Occipital lobe (tissue), 3 donors: ENCODE measurements at places on chromosomes 11 and 22.

DNA sequence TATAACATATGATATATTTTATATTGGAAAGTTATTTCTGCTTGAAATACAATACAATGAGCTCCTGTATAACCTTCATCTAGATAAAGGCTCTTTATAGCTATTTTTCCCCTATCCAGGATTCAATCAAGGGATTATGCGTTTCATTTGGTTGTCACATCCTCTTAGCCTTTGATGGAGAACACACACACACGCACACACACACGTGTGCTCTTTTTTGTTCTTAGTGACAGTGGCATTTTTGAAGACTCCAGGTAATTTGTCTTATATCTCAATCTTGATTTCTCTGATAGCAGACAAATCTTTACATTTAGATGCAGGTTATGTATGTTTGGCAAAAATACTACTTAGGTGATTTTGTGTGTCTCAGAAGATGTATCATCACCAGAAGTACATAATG is 144.2 kb upstream of the CEP126 start:
- DNase-seq: no peak

DNA sequence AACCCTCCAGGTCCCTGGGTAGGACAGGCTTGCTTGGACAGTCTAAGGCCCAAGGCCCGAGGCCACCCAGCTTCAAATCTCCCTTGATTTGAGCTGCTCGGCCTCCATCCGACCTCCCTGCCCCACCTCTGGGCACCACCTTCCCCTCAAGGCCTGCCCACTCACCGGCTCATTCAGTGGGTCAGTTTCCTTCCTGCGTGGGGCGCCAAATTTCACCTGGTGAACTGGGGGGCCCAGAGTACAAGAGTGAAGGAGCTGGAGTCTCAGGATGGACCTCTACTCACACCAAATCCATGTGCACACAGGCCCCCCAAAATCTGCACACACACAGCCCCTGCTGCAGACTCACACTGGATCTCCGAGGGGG is 3.8 kb downstream of the MAP4K2 start:
- DNase-seq: no peak

- DNase-seq: no peak
Observed at GRCh38 chr11:19394525-19395016, 153.8 kb upstream of the E2F8 start.

GRCh38 chr11:3685923-3686322 is 14.7 kb upstream of the CHRNA10 start:
- DNase-seq: no peak

- DNase-seq: no peak
Observed at GRCh38 chr11:115958089-115959000, 454.1 kb upstream of the CADM1 start.

GRCh38 chr11:120244476-120245365 is 4.8 kb downstream of the POU2F3 start:
- DNase-seq: no peak

GRCh38 chr11:123451183-123451781 is 21.2 kb downstream of the GRAMD1B start:
- no peak for DNase-seq

DNA sequence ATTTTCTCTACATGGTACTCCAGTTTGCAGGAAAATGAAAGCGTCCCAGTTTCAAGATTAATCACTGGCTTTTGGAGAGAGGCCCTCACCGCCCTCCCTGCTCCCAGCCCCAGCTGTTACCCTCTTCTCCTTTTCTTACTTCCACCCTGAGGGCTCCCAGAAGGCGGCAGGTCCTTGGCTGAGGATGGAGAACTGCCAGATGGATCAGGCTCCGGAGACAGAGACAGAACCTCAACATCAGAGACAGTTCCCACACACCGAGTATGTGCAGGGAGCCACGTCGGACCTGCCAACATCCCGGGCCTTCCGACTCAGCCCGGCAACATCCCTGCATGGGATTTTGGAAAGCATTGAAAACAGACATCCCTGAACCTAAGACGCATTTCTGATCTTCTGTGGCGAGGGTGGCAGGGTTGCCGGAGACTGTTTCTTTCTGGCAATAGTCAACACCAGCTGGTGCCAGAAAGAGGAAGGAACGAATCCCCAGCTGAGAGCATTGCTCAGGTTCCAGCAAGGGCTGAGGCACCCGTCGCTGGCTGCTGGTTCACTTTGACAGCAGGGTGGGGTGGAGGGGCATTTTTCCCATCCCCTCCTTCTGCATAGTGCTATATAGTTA is 467.1 kb downstream of the MIAT start:
- peak; percentile 31 for DNase-seq

- DNase-seq: no peak
Observed at GRCh38 chr11:58770627-58771457, 39.1 kb upstream of the GLYAT start.

DNA sequence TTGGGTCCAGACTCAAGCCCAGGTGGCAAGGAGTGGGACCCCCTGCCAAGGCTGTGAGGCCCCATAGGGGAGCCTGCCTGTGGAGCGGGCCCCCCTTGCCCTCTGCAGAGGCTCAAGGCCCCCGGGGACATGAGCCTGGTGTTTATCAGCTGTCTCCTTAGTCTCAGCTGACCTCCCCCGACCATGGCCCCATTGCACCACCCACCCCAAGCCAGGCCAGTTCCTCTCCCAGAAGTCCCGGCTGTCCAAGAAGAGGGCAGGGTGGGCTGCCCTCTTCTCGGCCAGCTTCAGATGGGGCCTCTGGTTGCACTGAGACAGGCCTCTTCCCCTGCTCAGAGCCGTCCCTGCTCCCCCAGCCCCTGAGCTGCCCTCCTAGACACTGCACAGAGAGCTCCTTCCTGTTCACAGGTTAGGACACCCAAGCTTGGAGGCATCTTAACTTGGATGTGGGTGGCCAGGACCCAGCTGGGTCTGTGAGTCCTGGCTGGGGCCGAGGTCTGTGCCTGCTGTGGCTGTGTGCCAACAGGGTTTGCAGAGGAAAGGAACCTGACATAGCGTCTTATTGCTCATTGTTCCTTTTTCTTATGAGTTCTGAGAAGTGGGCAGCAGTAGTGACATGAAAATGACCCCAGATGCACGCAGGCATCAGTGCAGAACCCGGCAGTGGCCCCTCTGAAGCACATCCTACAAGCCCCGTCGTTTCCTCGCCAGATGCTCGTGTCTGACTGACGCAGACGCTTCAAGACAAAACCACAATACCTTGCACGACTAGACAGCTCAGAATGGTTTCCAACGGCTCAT is 5.4 kb downstream of the TRABD start:
- DNase-seq: no peak

GRCh38 chr11:45094958-45095690 is 51.3 kb upstream of the PRDM11 start:
- DNase-seq: no peak

DNA sequence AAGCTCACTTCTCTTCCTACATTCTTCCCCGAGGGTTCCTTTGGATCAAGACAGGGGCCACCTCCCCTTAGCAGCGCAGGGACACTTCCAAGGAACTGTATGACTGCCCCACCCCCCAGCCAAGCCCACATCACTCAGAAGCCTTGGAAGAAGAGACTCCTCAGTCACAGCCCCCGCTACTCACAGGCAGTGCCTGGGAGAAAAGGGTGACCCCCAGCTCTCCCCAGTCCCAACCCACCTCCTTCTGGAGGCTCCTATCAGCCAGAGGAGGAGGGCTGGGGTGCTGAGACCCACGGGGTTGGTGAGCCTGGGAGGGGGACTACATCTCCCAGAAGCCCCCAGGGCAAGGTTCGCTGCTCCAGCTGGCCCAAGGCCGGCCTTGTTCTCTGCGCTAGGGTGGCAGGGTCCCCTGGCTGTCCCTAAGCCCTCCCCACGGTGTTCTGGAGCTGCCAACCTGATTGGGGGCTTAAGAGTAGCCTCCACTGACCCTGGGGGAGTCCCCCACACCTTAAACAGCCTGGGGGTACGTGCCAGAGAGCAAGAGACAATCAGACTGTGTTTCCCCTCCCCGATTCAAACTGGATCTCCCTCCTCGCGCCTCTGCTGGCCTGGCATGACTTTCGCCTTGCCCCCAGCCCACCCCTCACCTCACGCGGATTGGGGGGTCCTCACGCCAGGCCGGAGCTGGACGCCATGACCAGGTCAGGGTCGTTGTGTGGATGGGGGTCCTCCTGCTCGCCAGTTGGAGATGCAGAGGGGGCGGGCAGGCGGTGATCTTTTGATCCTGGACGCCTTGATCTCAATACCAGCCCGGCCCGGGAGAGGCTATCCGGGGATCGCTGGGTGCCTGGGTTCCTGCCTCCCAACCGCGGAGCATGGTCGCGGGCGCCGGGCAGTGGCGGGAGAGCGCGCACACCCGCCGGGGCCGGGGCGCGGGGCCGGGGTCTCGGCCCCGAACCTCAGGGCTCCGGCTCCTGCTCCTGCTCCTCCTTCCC is 838 bp downstream of the BCL9L start:
- no peak for DNase-seq

DNA sequence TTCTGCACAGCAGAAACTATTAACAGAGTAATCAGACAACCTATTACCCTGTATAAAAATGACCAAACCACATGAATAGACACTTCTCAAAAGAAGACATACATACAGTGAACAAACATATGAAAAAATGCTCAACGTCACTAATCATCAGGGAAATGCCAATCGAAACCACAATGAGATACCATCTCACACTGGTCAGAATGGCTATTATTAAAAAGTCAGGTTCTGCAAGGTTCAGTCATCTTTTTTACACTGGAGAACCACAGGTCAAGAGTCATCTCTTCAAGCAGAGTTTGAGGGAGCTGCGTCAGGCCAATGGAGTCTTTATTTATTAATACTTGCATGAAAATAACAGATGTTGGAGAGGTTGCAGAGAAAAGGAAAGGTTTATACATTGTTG is 40.4 kb downstream of the RCN1 start:
- DNase-seq: no peak

DNA sequence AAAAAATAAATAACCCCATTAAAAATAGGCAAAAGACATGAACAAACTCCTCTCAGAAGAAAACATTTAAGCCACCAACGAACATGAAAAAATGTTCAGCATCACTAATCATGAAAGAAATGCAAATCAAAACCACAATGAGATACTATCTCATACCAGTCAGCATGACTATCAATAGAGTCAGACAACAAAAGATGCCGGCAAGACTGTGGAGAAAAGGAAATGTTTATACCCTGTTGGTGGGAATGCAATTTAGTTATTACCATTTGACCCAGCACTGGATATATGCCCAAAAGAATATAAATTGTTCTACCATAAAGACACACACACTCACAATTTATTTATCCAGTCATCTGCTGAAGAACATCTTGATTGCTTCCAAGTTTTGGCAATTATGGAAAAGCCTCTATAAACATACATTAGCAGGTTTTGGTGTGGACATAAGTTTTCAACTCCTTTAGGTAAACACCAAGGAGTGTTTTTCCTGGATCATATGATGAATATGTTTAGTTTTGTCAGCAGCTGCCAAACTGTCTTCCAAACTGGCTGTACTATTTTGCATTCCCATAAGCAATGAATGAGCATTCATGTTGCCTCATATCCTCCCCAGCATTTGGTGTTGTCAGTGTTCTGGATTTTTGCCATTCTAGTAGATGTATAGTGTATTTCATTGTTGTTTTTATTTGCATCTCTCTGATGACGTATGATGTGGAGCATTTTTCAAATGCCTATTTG is 28.0 kb downstream of the OR8D1 start:
- no peak for DNase-seq

- DNase-seq: no peak
Observed at GRCh38 chr11:94762995-94763394, 5.2 kb upstream of the AMOTL1 start.

- DNase-seq: no peak
Observed at GRCh38 chr11:21430537-21430936, 761.2 kb downstream of the NELL1 start.

DNA sequence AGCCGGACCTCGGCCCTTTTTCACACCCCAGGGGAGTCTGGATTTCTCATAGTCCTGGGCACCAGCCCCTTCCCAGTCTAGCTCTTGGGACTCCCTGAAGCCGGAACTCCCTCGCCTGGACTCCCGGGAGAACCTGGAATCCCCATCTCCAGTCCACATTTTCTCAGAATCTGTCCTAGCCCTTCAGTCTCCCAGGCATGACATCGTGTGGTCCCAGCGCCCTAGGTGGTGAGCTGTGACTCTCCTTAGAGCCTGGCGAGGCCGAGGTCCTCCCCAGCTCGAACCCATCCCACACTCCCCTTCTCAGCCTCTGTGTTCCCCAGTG is 673 bp upstream of the DUSP18 start:
- DNase-seq: no peak

GRCh38 chr22:46045459-46046298 is 68.7 kb upstream of the WNT7B start:
- no peak for DNase-seq

DNA sequence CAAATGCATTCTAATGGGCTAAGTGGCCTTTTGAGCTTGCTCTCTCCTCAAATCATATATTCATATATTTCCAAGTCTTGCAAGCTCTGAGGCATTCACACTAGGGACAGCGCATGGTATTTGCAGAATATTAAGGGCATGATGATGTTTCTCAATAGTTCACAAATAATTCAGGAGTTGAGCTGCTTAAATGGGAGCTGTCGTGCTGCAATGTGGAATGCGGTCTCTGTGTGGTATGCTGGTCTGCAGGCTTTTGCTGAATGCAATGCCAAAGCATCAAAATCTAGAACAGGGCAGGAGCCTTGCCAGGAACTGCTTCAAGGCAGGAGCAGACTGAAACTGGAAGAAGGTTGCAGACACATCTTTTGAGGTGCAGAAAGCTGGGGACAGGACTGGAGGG is 1060.0 kb downstream of the TBC1D22A start:
- no peak for DNase-seq

- DNase-seq: no peak
Observed at GRCh38 chr11:68275721-68276507, 4.1 kb upstream of the C11orf24 start.

- DNase-seq: no peak
Observed at GRCh38 chr22:20238536-20238900, 29.6 kb downstream of the RTN4R start.

- no peak for DNase-seq
Observed at GRCh38 chr11:93922830-93923229, 72.4 kb upstream of the VSTM5 start.

- no peak for DNase-seq
Observed at GRCh38 chr11:1084561-1085439, 10.1 kb downstream of the MUC2 start.

DNA sequence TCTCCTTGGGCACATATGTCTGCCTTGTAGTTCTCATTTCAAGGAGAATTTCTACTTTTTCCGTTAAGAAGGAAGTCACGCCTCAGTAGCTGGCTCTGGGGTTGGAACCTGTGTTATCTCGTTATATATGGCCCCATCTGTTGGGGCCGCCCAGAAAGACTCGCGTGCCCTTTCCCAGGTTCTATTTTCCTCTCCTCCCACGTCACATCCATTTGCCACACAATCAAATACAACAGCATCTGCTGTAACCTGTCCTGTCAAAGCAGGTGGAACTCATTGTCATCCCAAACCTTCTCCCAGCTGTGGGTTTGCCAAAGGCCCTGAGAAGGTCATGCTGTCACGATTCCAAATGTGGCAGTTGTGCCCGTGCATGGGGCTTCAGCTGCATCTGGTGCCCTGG is 213.1 kb upstream of the ZBED5 start:
- no peak for DNase-seq

GRCh38 chr22:35719212-35719875 is 1.7 kb downstream of the APOL5 start:
- DNase-seq: no peak

GRCh38 chr11:93143186-93143585 is 54.6 kb downstream of the SLC36A4 start:
- no peak for DNase-seq
